ENCODE measurements at places on chromosomes 7 and 10.
A peak's percentile ranks its signal among the peaks of the same experiment; 100 is the strongest.

- no peak for DNase-seq
Measured at GRCh38 chr10:130435961-130436360, 299.8 kb downstream of the GLRX3 start.

- DNase-seq, result no peak
Measured at GRCh38 chr10:14481752-14482151, 151.0 kb upstream of the FRMD4A start.

DNA sequence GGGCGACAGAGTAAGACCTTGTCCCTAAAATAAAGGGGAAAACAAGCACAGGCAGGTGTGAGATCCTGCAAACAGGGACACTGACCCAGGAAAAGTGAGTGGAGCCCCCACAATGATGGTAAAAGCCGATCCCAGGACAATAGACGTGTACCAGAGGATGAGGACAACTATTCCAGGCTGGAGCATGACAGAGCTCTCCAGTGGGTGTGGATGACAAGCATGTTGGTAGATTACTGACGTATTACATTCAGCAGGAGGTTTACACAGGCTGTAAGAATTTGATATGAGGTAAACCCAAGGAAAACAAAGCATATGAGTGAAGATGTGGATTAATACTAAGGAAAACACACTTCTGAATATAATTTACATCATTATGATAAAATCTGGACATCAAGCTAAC, 27.8 kb upstream of the SMURF1 start:
- DNase-seq, result no peak

GRCh38 chr10:48691812-48692528, 7.3 kb downstream of the WDFY4 start:
- no peak for DNase-seq

GRCh38 chr10:87771871-87772500, 46.0 kb downstream of the ATAD1 start:
- DNase-seq, result no peak

DNA sequence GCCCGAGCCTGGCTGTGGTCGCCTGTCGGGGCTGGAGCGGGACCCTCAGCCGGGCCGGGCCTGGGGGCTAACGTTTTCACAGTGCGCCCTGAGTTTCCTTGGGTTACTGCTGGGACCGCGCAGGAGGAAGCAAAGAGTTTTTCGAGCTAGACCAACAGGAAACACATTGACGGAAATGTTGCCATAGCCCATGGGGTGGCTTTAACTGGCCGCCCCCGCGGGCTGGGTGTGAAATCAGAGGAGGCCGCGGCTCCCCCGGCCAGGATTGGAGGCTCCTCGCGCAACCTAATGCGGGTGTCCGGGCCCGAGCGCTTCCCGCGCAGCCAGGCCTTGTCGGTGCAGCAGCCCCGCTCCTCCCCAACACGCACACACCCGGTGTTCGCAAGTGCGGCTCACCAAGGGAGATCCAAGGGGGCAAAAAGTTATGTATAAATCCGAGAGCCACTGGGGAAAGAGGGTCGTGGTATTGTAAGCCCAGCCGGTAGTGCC, 1.9 kb downstream of the HHEX start:
- DNase-seq, result peak; percentile 29

GRCh38 chr7:64099656-64100531, 54.7 kb downstream of the ZNF727 start:
- no peak for DNase-seq

- no peak for DNase-seq
Measured at GRCh38 chr10:6342096-6342685, 139.5 kb downstream of the PFKFB3 start.

DNA sequence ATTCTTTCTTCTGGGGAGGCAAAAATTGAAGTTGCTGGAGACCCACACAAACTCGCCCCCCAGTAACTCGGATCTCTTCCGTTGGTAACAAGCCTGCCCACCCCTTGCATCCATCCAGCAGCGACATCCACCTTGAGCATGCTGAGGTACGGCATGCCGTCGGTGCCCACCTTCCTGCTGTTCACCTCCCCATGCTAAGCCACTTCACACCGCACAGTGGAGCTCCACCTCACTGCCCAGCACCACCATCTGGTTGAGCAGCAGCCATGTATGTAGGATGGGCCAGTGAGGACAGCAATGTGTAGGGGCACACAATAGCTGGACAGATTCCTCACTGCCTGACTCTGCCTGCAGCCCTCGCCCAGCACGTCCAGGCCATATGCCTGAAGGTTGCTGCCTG, 138.1 kb upstream of the ZNF92 start:
- no peak for DNase-seq

- DNase-seq, result no peak
Measured at GRCh38 chr7:35260246-35260645, 6.3 kb upstream of the TBX20 start.

DNA sequence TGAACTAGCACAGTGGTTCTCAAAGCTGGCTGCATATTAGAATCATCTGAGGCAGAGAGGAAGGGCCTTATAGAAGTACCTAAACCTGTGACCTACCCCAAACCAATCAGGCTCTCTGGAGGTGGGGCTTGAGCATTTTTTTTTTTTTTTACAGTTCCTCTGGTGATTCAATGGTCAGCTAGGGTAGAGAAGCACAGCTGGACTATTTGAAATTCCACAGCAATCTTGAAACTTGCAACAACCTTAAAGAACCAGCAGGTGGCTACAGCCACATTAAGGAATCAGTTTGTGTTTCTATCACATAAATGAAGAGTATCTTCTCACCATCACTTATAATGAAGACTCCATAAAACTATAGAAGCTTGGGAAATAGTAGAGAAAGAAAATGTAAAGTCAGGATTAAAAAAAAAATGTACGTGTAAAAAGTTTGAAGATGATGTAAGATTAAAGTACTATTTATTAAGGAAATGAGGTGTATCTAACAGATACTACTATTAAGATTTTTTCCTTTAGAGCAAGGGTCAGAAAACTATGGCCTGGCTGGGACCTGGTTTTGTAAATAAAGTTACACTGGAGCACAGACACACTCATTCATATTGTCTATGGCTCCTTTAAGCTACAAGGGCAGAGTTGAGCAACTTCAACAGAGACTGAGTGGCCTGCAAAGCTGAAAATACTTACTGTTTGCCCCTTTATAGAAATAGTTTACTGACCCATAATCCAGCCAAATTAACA, 3.8 kb downstream of the RTKN2 start:
- no peak for DNase-seq

DNA sequence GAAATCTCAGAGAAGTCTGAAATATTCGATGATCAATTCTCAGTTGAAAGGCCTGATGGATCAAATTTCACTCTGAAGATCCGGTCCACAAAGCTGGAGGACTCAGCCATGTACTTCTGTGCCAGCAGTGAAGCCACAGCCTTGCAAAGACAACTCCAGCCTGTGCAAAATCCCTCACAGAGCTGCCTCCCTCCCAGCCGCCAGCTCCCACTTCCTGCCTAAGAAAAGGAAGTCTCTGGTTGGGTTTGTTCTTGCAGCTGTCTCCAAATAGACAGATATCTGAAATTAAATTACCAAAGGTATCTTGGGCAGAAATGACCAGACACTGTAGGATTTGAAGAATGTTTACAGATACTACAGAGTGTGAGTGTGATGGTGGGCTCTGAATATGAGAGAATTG, 43.4 kb upstream of the PRSS58 start:
- DNase-seq, result no peak

DNA sequence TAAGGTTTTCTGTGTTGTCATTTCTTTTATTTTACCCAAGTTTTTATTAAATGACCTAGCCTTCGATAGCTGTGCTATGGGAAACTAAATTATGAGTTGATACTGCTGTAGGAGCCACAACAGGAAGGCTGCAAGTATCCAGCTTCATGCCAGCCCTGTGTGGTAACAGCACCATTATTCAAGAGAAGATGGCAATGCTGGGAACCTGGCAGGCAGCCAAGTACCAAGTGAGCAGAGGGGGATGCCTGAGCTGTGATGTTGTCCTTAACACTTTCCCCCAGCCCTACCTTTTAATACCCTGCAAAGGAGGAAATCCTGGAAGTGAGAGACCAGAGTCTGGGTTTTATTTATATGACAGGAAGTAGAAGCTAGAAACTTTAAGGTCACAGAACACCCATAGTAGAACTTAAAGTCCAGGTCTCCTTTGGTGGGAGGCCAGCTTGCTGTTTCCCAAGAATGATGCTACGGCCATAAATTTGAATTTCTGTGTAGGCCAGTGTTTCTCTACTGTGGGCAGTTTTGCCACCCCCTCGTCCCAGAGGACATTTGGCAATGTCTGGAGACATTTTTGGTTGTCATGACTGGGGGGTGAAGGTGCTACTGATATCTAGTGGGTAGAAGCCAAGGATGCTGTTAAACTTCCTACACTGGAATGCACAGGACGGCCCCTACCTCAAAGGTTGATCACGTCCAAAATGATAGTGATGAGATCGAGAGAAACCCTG, 9.2 kb upstream of the ATXN7L1 start:
- DNase-seq, result no peak

GRCh38 chr7:123533553-123533917, 860 bp downstream of the IQUB start:
- DNase-seq, result no peak

GRCh38 chr10:112517451-112517862, 70.4 kb downstream of the VTI1A start:
- DNase-seq, result no peak

GRCh38 chr7:92133737-92134270, 473 bp downstream of the CYP51A1 start:
- DNase-seq, result peak; percentile 21

DNA sequence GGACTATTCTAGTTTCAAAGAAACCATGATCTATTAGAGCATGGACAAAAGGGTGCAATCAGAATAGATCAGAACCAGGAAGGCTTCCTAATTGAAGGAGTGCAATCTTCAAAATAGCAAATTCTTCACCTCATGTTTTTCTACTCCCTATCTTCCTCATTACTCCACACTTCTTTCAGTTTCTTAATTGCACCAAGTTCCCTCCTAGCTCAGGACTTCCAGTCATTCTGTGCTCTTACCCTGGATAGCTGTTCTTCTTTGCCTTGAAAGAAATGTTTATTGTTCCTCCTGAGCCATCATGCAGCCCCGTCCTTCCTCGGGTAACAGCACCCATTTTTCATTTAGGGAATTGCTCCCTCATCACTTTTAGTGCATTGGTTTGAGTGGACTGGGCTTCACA, 23.1 kb downstream of the TRPV5 start:
- no peak for DNase-seq

- DNase-seq, result no peak
Measured at GRCh38 chr7:108629651-108630400, 60.2 kb downstream of the DNAJB9 start.

Measured in bone marrow (tissue), 2 donors.